Renal cortical epithelial cell (primary cell): ENCODE measurements at places on chromosomes 11 and 22.

- DNase-seq, result no peak
These were observed 4.4 kb upstream of the MMP1 start for GRCh38 chr11:102802341-102802740.

- DNase-seq, result peak; percentile 52
These were observed at the start of gene RFPL2 for GRCh38 chr22:32204856-32205722. Gene RFPL2, minus strand, starts transcription at chr22:32205073. Its CDS starts 2,622 bp downstream, at chr22:32202451.

DNA sequence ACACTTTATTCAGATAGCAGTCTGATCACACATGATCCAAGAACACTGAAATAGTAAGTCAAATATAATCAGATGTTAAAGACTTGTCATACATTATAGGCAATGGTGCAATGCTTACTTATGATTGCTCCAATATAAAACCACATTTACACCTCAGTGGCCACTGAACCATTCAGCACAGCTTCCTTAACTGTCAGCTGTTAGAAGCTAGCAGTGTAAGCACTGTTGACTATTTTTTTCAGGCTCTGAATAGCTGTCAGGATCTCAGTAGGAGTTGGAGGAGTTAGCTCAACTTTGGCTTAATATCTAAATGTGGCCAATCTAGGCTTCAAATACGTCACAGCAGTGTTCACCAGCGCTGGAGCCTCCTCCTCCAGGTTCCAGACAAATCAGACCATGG lies 36.6 kb downstream of the METTL15 start:
- peak; percentile 95 for DNase-seq

DNA sequence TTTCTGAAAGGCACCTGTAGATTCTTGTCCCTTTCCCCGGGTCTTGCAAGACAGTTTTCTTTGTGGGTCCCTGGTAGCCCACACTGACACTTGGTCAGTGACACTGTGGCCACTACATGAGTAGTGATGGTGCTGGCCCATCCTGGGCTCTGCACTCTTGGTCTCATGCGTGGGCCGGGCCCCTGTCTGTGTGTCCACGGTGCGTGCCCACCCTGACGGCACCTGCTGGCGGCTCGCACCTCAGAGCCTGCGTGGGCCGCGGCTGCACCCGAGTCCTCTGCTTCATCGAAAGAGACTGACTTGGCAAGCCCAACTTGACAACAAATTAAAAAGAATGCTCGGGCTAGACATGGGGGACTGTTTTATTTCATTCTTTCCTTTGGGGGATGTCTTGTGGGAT lies 37.5 kb downstream of the ADAMTS15 start:
- DNase-seq, result no peak

GRCh38 chr22:22129387-22129786 lies 115.2 kb upstream of the VPREB1 start:
- no peak for DNase-seq

DNA sequence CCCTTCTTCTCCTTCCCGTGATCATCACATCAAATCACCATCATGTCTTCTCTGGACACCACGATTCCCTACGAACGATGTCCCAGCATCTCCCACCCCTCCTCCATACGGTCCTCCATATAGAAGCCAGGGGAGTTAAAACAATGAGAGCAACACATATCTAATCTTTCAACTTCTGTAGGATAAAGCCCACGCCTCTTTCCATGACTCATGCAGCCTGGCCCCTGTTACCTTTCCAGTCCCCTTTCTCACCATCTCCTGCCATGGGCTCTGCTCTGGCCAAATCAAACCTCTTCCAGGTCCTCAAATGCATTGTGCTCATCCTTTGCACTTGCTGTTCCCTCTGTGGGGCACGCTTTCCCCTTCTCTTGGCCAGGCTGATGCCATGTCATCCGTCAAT lies 23.6 kb downstream of the RPS6KA4 start:
- no peak for DNase-seq
